Fibroblast of skin of left biceps (primary cell): ENCODE measurements at places on chromosomes 7 and 10.

GRCh38 chr10:46553238-46554049 is 3.0 kb downstream of the GPRIN2 start:
- DNase-seq: no peak

DNA sequence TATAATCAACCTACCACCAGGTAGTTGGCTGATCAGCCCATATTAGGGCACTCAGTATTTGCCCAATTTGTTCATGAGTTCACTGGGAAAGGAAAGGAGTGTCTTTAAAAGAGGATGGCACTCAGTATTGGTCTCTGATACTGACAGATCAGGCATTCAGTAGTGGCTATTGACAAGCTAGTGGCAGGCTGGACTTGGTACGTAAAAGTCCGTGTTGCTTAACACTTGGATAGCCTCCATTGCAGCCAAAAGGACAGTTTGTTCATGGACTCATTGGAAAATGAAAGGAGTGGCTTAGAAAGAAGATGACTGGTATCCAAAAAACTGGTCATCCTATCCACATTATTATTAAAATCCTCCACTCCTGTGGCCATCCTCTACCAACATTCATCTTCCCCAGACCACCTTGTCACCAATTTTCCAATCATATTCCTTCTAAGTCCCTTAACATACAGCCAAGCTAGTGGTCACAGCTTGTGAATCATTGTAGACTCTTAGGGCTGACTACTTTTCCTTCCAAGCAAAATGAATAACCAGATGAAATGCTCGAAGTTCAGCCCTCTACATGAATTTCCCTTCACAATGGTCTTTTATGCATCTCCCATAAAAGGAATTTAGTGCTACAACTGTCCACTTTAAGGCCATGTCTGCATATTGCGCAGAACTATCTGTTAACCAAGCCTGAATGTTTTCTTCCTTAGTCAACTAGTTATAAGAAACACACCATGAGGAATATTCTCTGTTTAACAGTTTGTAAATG is 78.6 kb upstream of the MAGI2 start:
- DNase-seq: no peak

GRCh38 chr7:157568106-157568769 is 231.4 kb downstream of the DNAJB6 start:
- no peak for DNase-seq

- DNase-seq: no peak
Observed at GRCh38 chr7:33446551-33446950, 317.2 kb downstream of the BBS9 start.

- DNase-seq: no peak
Observed at GRCh38 chr10:91164520-91165065, 55.9 kb upstream of the PCGF5 start.

GRCh38 chr10:132684164-132684891 is 101.6 kb downstream of the NKX6-2 start:
- DNase-seq: no peak

- no peak for DNase-seq
Observed at GRCh38 chr10:102642736-102643335, 1.4 kb upstream of the TRIM8 start.

GRCh38 chr7:131370523-131370968 is 42.9 kb downstream of the MKLN1 start:
- peak; percentile 36 for DNase-seq

GRCh38 chr7:6261699-6262098 is 10.7 kb downstream of the CYTH3 start:
- DNase-seq: no peak

- no peak for DNase-seq
Observed at GRCh38 chr7:138456220-138456619, 3.8 kb upstream of the TRIM24 start.

DNA sequence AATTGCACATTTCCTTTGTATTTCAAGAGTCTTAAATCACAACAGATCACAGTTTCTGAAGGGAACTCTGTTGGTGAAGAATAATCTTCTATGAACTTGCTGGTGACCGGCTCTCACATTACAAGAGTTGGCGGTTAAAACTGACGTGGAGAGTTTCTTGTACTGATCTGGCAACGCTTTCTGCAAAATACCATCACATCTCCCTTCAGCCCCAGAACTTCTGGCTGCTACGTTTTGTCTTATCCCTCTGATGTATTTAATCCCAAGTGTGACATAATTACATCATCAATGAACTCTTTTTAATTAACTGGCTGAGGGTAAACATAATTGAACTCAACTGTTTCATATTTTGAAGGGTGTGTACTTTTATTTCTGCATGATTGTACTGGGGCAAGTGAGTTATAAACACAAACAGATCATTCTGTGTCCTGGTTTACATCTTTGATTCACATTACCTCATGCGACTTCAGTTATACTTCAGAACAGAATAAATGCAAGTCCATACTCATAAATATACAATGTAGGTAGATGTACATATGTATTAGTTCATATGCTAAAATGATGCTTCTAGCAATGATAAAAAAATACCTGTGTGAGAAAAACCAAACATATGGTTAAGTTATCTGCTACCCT is 105.1 kb upstream of the NPVF start:
- DNase-seq: no peak

DNA sequence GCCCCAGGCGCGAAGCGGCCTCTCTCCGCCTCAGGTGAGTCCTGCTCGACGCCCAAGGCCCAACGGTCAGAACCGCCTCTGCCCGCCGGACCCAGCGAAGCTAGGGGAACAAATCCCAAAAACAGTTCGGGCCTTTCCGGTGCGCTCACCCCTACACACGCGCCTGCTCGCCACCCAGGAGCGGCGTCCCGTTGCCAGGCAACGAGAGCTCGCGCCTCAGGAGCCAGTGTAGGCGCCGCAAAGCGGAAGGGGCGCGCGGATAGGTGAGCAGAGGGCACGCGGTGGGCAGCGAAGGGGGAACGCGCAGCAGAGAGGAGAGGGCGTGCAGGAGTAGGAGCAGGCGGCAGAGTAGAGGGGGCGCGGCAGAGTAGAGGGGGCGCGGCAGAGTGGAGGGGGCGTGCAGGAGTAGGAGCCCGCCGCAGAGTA is at the start of the genes DYDC1 and DYDC2:
DYDC1 (minus strand) TSS at position 193 of the 426 bp plus-strand sequence. CDS start 4,154 bp downstream, outside the sequence.
DYDC2 (plus strand) TSS at position 219 of the 426 bp plus-strand sequence. CDS start 5,663 bp downstream, outside the sequence.
- DNase-seq: no peak
